ENCODE measurements at places on chromosomes 12 and 14.

DNA sequence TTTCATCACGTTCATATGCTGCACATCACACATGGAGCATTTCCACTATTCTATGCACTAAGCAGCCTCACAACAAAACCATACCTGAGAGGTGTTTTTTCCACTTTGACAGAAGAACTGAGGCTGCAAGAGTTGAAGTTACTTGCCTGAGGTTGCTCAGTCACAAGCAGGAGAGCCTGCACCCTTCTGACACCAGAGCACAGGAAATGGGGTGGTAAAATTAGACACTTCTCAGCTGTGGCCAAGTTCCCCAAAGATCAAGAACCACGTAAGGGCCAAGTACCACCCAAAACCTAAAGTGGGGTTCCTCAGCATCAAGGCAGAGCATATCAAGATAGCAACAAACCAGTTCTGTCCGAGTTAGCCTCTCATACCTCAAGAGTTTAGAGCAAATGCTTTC lies 185.8 kb downstream of the CAPZA3 start:
- DNase-seq = no peak

DNA sequence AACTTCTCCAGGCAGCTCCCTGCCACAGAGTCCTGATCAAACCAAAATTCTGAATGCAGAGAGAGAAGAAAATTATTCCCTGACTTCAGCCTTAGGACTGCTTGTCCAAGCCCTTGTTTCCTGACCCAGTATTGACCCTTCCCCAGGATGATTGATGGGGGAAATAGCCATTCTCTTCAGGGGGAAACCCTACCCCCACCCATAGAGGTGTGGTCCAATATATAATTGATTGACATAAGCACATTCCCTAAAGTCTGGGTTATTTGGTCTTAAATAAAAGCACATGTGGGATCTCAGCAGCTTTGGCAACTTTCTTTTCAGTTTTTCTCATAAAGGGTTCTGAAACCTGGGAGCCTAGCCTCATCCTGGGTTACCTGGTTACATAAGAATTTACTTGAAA lies 201.2 kb upstream of the DDHD1 start:
- DNase-seq = no peak

GRCh38 chr12:29566441-29566840 lies 69.0 kb upstream of the OVCH1 start:
- no peak for DNase-seq

GRCh38 chr12:80894179-80894578 lies 43.6 kb downstream of the LIN7A start:
- DNase-seq = no peak

DNA sequence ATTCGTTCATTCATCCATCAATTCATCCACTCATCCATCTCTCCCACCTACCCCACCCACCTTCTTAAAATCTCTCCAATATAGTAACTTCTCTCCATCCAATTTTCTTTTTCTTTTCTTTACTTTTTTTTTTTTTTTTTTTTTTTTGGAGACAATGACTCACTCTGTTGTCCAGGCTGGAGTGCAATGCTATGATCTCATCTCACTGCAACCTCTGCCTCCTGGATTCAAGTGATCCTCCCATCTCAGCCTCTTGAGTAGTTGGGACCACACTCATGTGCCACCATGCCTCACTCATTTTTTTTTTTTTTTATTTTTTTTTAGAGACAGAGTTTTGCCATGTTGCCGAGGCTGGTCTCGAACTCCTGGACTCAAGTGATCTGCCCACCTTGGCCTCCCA lies 118.4 kb downstream of the SUDS3 start:
- DNase-seq = no peak

DNA sequence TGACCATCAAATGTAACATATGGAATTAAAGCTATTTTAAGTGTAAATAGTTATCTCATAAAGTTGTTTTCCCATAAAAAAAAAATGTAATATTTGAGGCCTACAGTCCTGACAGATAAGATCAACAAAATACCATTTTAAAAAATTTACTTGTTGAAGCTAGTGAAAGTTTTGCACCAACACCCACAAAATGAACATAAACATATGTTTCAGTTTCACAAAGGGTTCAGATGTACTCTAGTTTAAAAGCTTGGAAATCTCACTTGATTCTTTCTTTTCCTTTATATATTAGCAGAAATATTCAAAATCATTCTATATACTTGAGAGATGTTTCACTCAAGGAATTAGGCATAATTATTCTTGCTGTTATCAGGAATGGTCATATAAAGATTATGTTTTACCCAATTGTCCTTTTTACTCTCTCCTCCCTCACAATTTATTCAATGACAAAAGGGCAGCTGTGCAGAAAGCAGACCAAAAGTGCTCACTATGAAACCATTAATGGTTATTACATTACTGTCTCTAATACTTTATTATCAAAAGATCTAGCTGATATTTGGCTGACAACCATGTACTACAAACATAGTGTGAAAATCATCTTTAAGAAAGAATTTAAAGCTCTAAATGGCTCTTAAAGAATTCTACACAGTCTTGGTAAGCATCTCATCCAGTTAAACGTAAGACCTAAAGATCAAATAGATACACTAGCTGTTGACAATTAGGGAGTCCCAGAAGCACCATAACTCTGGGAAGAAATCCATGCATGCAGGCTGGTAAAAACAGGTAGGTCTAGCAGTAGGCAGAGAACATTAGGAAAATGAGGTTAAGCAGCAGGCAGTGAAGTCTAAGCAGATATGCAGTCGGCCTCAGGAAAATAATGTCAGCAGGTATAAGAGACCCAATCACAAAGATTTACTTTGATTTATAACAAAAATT lies 28.8 kb downstream of the KIF21A start:
- no peak for DNase-seq

DNA sequence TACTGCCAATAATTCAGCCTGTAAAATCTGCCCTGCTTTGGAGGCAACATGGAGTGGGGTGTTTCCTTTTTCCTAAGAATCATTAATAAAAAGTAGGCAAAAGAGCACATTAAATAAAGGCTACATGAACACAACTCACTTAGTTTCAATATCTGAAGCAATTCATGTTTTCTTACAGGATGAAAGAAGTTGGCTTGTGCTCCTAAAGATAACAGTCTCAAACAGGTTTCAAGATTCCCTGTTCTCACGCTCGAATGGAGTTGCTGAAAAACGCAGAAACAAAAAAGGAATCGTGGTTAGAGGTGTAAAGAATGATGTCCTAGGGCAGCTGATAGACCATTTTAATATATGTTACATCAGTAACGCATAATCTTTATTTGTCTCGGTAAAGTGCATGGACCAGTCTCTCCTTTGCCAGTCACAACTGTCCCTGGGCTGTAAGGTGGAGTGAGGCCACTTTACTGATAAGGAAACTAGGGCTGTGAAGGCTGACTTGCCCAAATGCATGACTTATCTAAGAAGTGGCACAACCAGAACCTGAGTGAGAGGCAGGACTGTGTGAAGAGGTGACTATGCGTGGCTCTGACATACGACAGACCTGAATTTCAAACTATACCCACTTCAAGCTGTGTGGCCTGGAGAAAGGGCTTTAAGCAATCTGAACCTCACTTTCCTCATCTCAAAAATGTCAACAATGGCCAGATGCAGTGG lies 12.6 kb downstream of the GIT2 start:
- DNase-seq = no peak

DNA sequence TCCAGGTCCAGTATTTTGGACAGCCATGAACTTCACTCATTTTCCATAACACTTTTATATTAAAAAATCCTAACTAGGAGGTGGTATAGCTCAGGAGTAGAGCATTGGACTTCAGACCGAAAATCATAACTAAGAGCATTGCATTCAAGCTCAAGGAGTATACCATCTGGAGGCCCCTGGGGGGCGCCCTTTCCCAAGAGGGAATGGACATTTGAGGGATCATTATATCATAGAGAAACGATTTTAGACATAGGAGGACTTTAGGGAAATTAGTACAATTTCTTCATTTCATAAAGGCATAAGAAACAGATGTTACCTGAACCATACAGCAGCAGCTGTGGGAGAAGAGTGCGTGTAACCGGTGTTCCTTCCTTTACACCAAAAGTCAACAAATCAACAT lies 5.2 kb upstream of the ATG14 start:
- DNase-seq = peak; percentile 39

- no peak for DNase-seq
These were observed 16.0 kb upstream of the RFX4 start for GRCh38 chr12:106566771-106567170.

GRCh38 chr12:90842477-90842876 lies 112.5 kb downstream of the CCER1 start:
- no peak for DNase-seq

DNA sequence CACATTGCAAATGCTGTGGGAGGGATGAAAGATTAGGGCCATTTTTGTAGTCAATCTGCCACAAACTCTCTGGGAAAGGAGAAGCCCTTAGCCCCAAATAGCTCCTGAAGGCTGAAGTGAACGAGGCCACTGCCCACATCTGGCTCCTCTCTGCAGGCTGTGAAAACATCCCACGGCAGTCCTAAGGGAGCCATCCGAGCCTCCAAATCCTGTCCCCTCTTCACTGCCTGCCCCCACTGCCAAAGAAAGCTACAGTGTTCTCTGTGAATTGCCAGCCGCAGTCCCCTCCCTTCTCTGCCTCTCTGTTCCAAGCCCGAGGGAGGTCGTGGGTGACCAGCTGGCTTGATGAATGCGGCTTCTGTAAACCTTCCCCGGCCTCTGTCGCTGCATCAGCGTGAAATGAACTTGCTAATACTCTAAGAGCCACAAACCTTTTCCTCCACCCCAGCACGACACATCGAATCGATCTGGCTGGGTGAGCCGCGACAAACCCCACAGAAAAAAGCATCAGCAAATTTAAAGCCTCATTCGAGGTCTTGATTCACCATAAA lies 180.7 kb upstream of the NRXN3 start:
- DNase-seq = peak; percentile 36

DNA sequence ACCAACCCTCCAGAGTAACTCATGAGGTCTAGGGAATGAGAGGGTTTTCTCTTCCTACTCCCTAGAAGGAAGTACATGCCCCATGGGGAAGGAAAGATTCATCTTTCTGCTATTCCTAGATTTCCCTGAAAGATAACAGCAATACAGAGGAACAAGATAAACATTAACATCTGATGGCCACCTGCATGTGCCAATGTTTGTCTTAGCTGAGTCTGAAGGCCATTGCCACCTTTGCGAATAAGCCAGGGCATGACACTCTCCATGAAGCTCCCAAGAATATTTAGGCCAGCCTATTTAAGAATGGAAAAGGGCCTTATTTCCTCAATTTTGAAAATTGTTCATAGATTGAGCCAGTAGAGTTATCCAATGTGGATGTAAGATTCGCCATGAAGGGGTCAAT lies 26.0 kb downstream of the IGF1 start:
- DNase-seq = no peak

GRCh38 chr12:89173678-89174077 lies 178.6 kb downstream of the DUSP6 start:
- DNase-seq = no peak

GRCh38 chr14:32202998-32203882 lies at the start of gene RNU6-8:
Gene RNU6-8, minus strand, starts transcription at chr14:32203269.
- peak; percentile 91 for DNase-seq

GRCh38 chr14:52342849-52343596 lies 28.9 kb downstream of the PTGER2 start:
- no peak for DNase-seq

DNA sequence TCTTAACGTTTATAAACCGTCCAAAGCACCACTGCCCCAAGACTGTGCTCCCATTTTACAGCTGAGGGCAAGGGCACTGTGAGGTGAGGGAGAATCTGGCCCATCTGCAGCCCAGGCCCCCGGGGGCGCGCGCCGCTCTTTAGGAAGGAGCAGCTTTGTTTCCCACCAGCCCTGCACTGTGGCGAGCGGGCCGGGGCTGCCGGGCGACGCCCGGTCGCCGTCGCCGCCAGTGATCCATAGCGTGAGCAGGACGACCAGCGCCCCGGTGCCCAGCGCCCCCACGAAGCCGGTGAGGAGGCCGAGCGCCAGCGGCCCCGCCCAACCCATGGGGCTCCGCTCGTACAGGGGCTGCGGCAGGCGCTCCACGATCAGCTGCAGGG lies 34.6 kb downstream of the FIGNL2 start:
- no peak for DNase-seq

GRCh38 chr12:89664441-89664840 lies 44.2 kb downstream of the ATP2B1 start:
- DNase-seq = no peak

DNA sequence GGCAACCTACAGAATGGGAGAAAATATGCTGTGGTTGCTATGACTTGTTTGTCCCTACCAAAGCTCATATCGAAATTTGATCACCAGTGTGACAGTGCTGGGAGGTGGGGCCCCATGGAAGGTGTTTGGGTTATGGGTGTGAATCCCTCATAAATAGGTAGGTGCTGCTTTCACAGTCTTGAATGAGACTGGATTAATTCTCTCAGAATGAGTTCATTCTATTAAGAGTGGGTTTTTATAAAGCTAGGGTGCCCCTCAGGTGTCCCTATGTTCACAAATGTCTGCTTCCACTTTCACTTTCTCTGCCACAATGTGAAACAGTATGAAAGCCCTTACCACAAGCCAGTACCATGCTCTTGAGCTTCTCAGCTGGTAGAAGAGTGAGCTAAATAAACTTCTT lies 133.5 kb downstream of the CPNE8 start:
- no peak for DNase-seq

- no peak for DNase-seq
These were observed 28.5 kb downstream of the RERG start for GRCh38 chr12:15192720-15193119.

GRCh38 chr12:56933826-56934625 lies at the start of gene SDR9C7:
Gene SDR9C7, minus strand, starts transcription at chr12:56934408. Its CDS starts 147 bp downstream, at chr12:56934261.
- DNase-seq = no peak

- DNase-seq = no peak
These were observed 28.7 kb upstream of the CCND2 start for GRCh38 chr12:4244868-4245267.

- DNase-seq = no peak
These were observed 29.6 kb downstream of the CCDC91 start for GRCh38 chr12:28219827-28220226.

- no peak for DNase-seq
These were observed 363.8 kb downstream of the NAV3 start for GRCh38 chr12:78194448-78194847.

- DNase-seq = peak; percentile 65
These were observed 498 bp downstream of the PIANP start for GRCh38 chr12:6699989-6700645.

DNA sequence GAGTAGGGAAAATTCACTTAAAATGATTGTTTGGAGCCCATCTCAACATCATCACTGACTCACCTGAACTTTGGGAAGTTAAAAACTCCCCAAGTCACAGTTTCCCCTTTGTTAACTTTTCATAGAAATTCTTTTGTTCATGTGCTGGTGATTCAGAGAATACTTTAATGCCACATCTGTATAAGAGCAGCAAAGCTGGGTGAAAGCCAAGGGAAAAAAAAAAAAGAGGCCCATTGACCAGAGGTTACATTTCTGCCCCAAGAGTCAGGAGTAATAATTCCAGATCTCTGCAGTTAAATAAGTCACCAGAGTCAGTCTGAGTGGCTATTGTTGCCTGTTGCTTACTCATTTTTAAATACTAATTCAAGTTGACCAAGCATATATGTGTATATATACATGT lies 136.4 kb upstream of the LGR5 start:
- no peak for DNase-seq

GRCh38 chr12:101582937-101583336 lies 11.8 kb upstream of the MYBPC1 start:
- DNase-seq = no peak

- DNase-seq = no peak
These were observed 153.0 kb downstream of the PHETA1 start for GRCh38 chr12:111215881-111216280.
